ENCODE measurements at places on chromosomes 7 and 10. TPM values are rescaled to one million over a fixed set of nuclear protein-coding genes. Genes with fewer than 3 reads are reported as not detected.

WASHC2A gene
- 29.9 TPM for polyA plus RNA-seq

LMBR1 gene
- 29.2 TPM for polyA plus RNA-seq

BAIAP2L1 gene
- polyA plus RNA-seq, result 0.49 TPM

ENKUR gene
- polyA plus RNA-seq, result 2.7 TPM

KCNH2 gene
- polyA plus RNA-seq, result 2.5 TPM

ADCYAP1R1 gene
- not detected for polyA plus RNA-seq

PDGFA gene
- polyA plus RNA-seq, result not detected

IKZF1 gene
- 213 TPM for polyA plus RNA-seq

ZNF467 gene
- polyA plus RNA-seq, result not detected

All from IgD-negative memory B cell (primary cell).